Activated naive CD4-positive, alpha-beta T cell (primary cell): ENCODE measurements at places on chromosomes 3 and 15.
A peak's percentile ranks its signal among the peaks of the same experiment; 100 is the strongest.

DNA sequence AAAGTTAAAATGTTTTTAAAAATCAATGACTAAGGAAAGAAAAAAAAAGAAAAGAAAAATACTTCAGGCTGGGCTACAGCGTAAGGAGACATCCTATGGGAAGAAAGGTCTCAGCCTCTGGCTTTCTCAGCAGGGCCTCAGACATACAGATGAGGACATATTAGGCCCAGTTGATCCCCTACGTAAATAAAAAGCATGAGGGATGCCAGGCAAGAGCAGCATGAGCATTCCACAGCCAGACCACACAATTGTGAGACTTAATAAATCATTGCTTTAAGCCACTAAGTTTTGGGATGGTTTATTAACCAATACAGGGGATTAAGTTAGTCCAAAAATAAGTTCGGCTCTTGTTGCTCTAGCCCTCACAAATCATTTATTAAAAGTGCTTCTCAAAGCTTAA, 394.1 kb upstream of the NECTIN3 start:
- DNase-seq = no peak

- DNase-seq = no peak
Measured at GRCh38 chr3:123330441-123330991, 118.4 kb downstream of the ADCY5 start.

GRCh38 chr15:63491116-63491827, 13.1 kb upstream of the USP3 start:
- DNase-seq = no peak

- no peak for DNase-seq
Measured at GRCh38 chr3:108092501-108092900, 1.7 kb upstream of the CD47 start.

DNA sequence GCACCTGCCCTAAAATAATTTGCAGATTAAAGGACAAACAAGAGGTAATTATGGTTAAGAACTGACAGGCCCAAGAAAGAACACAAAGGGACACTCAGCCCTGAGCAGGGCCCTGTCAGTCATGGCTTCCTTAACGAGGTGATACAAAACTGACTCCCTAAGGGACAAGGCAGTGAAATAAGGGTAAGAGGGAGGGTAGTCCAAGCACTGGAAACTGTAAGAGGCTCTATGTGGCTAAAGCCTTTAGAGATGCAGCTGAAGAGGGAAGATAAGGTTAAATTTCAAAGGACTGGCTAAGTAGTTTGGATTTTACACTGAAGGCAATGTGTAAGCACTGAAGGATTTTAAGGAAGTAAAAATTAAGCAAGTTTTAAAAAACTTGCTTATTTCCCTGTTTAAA, 3.9 kb downstream of the ATR start:
- no peak for DNase-seq

DNA sequence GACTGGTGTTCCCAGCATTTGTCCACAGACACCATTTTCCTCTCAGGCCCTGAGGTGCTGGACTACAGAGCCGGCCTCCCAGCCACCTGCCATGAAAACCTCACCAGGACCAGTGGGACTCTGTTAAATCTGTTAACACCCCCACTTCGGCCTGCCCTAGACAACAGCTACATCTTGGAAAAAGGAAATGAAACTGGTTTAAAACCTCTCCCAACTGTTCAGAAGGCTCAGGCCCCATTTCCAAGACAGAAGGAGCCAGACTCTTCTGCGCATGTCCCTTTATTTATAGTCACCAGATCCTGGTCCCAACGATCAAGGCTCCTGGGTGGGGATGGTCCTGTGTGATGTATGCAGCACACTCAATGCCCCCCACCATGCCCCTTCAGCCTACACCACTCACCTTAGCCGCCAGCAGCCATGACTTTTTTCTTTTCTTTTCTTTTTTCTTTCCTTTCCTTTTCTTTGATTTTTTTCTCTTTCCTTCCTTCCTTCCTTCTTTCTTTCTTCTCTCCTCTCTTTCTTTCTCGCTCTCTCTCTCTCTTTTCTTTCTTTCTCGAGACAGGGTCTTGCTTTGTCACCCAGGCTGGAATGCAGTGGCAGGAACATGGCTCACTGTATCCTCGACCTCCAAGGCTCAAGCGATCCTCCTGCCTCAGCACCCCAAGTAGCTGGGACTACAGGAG, 25.5 kb upstream of the FLNB start:
- DNase-seq = no peak

GRCh38 chr3:39438880-39439279, 28.6 kb upstream of the MOBP start:
- DNase-seq = no peak

DNA sequence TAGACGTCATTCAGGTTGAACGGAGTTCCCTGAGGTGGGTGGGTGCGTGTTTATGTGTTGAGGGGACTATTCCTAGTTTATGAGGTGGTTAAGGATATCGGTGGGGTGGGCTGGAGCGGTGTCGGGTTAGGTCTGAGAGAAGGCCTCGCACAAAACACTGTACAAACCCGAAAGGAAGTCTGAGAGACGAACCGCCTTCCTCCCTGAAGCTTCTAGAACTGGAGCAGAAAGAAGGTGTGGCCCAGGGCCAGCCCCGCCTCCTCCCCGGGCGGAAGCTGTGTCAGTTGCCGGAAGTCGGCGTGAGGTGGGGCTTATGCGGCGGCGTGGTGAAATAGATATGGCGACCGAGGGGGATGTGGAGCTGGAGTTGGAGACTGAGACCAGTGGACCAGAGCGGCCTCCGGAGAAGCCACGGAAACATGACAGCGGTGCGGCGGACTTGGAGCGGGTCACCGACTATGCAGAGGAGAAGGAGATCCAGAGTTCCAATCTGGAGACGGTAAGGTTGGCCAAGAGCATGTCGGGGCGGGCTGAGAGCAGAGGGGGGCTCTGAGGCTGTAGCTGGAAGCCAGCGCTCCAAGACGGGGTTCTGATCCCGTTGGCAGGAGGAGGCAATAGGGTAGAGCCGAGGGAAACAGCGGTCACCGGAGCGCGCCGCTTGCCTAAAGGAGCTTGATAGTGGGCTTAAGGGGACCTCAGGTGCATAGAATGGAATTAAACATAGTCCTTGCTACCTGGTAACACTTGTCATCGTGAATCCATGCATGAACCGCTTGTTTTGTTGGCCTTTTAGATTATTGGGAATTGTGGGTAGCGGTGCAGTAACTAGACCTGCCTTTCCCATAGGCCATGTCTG, at the start of gene HYPK:
TSS of gene HYPK (plus strand) at position 314 of the 856 bp plus-strand sequence. CDS start at position 338, 24 bp downstream.
- DNase-seq = peak; percentile 64

DNA sequence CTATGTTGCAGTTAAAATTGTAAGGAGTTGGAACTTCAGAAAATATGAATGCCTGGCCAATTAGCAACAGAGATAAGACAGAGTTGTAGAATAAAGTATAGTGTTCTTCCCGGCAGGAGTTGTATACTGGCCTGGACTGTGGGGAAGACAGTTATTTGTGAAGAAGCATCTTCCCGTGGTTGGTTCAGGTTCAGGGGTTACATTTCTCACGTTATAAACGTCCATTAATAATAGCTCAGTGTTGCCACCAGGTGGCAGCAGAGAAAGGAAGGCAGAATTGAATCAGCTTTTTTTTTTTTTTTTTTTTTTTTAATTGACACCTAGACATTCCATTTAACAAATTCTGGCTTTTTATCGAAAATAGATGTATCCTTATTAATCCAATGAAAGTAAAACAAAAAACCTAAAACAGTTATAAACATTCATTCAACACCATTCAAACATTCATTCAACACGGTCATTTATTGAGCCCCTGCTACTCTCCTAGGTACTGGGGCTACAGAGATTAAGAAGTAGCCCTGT, 66.4 kb upstream of the NR2E3 start:
- peak; percentile 50 for DNase-seq

GRCh38 chr3:159751146-159751545, 237.5 kb upstream of the IL12A start:
- DNase-seq = no peak

DNA sequence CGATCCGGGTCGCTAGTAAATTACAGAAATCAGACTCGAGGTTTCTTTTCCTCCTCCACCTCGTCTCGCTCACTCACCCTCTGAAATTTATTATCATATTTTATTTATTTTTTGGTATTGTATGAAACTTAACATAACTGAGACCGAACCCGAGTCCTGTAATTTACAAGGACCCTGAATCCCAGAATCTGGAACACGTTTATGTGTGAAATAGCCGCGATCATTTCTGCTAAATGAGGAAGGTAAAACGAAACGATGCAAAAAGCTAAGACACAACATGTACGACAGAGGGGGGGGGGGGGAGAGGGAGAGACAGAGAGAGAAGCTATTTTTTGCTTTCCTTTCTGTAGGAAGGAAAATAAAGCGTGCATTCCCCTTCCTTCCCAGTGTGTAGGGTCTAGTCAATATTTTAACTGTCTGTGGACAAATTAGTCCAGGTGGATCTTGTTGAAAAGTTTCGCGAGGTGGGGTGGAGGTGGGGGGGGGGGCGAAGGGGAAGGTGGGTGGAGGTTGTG, 1.6 kb downstream of the BBX start:
- no peak for DNase-seq

DNA sequence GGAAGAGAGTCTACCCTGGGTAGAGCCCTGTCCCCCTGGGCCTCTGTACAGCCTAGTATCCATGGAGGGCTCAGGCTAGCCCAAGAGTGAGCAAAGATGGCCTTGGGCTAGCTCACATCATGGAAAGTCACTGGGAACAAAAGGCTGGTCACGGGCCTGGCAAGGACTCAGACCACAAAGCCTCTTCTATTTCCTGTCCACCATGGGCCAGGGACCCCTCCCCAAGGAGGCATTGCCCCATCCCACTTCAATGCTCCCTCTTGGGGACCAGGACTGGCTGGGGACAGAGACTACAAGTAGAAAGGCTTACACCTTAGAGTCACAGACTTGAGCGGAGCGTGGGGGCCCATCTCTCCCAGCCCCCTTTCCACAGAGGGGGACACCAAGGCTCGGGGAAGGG, 16.9 kb downstream of the DUSP7 start:
- DNase-seq = no peak

DNA sequence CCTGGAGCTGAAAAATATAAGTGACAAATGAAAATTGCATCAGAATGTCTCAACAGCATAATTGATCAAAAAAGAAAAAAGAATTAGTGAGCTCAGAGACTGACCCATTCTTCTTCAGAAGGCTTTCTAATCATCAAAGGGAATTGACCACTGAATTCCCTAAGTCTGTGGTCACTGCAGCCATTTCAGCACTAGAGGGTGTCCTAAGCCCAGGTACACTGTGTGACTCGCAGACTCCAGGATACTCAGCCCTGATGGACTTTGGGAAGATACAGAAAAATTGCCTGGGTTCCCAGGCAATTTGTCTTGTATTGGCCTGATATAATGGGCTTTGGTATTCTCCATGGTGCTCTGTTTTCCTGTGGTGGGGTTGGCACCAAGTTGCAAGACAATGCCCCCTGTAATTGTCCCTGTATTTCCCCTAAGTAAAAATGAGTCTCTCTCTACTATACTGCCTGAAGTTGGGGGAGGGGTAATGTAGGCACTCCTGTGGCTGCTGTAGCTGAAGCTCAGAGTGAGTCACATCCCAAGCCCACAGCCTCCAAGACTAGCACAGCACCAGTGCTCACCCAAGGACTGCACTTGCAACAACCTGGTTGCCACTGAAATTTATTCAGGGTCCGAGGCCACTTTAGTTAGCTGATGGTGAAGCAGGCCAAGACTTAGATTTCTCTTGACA, 256.0 kb upstream of the STAC start:
- no peak for DNase-seq

- no peak for DNase-seq
Measured at GRCh38 chr3:64574194-64574593, 113.6 kb downstream of the ADAMTS9 start.

DNA sequence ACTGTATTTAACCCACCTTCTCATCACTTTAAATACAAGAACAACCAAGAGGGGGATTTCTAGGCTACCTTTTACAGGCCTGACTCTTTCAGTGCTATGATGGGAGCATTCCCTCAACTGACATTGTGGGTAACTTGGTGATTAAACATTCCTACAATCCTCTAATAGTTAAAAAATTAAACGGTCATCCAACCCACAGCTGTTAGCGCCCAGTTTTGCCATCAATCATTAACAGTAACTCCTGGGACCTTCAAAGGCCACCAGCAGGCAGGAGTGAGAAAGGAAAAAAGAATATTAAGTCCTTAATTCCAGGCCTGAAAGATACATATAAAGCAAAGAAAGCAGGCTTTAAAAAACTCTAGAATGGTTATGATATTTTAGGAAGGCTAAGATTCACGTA, 512.1 kb downstream of the MAGI1 start:
- DNase-seq = no peak

DNA sequence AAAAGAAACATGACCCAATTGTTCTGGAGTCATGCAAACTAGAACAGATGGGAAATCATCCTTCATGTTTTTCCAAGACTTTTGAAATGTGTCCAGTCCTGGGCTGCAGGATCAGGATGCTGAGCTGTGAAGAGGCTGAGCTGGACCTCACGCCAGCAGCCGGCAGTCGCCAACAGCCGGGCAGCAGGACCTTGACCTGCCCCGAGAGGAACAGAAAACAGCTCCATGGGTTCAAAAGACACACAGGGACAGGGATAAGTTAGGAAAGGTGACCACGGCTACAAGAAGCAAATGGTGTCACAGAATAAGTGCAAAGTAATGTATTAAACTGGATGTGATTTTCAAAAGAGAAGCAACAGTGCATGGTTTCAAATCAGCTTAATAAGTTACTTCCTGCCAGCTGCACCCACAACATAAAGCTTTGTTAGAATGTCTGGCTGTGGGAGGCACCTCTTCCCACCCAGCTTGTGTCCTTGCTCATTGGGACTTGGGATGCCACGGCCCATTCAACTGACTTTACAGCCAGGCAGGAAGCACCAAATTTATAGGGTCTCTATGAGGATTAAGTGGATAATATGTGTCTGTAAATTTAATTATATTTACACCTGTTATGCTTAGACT, 266.4 kb downstream of the GABRG3 start:
- no peak for DNase-seq

GRCh38 chr3:129441782-129442181, 1.8 kb downstream of the IFT122 start:
- DNase-seq = no peak

GRCh38 chr3:112582244-112582874, 20.5 kb downstream of the SLC35A5 start:
- no peak for DNase-seq

- no peak for DNase-seq
Measured at GRCh38 chr3:156358232-156358631, 196.7 kb downstream of the SSR3 start.

GRCh38 chr3:44883999-44884431, 9.6 kb downstream of the TGM4 start:
- DNase-seq = no peak

DNA sequence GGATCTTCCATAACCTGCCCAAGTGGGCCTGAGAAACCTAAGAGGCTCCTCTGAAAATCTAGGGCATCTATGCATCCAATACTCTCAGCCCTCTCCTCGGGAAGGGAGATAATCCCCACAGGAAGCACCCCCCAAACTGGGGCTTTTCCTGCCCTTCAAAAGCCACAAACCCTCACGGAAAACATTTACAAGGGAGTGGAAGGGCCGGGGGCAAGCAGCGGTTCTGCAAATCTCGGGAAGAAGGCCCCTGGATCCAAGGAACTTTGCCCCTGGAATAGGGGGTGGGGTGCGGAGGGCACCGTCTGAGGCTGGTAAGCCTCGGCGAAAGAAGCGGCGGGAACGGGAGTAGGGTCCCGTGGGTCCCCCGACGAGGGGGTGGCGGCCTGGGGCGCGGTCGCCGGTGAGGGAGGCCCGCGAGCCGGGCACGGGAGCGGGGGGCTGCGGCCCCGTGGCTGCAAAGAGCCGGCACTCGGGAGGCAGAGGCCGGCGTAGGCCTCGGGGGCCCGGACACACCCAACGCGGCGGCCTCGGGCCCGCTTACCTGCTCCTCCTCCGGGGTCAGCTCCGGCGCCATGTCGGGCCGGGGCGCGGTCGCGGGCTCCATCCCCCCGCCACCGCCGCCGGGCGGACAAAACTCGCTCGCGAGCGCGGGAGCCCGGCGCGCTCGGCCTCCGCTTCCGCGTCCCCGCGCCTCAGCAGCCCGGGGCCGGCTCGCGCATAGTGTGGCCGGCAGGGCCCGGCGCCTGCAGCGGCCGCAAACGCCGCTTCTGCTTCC, 755 bp downstream of the PTPN9 start:
- DNase-seq = no peak
